ENCODE measurements at places on chromosomes 12 and 14. TPM values are rescaled to one million over a fixed set of nuclear protein-coding genes. Genes with fewer than 3 reads are reported as not detected.

Gene RERG
- not detected for total RNA-seq

DNA sequence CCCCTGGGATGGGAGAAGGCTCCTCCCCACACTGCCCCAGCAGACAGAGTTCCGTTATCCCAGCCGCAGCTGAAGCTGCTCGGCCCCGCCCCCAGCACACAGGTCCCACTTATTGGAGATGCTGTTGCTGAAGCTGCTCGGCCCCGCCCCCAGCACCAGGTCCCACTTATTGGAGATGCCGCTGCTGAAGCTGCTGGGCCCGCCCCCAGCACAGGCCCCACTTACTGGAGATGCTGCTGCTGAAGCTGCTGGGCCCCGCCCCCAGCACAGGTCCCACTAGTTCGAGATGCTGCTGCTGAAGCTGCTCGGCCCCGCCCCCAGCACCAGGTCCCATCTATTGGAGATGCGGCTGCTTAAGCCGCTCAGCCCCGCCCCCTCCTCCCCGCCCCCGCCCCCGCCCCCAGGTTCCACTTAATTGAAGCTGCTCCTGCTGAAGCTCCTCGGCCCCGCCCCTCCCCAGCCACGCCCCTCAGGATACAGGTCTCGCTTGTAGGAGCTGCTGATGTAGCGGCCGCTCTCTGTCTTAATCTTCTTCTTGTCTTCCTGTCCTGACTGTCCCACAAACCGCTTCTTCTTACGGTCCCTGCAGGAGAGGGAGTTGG lies 12.0 kb downstream of the CFAP73 start:
- no peak overlapping the region for H3K27ac ChIP-seq
- DNase-seq, result no peak
- H3K36me3 ChIP-seq, result peaks cover 58% of the 10 kb centered on the region
- H3K4me1 ChIP-seq, result peaks cover 2% of the 10 kb centered on the region

- no peaks in the 10 kb centered on the region for H3K27me3 ChIP-seq
- no peak overlapping the region for H3K27ac ChIP-seq
- H3K4me1 ChIP-seq, result no peaks in the 10 kb centered on the region
- H3K36me3 ChIP-seq, result no peaks in the 10 kb centered on the region
- no peak for DNase-seq
- H3K4me3 ChIP-seq, result no peak overlapping the region
Measured at GRCh38 chr12:34595749-34596733, 573.7 kb downstream of the ALG10 start.

GRCh38 chr12:111387747-111388323 lies 17.9 kb upstream of the SH2B3 start:
- no peaks in the 10 kb centered on the region for H3K36me3 ChIP-seq
- no peak overlapping the region for H3K27ac ChIP-seq
- no peaks in the 10 kb centered on the region for H3K4me1 ChIP-seq
- H3K4me3 ChIP-seq, result no peak overlapping the region
- H3K27me3 ChIP-seq, result peaks cover 2% of the 10 kb centered on the region

DNA sequence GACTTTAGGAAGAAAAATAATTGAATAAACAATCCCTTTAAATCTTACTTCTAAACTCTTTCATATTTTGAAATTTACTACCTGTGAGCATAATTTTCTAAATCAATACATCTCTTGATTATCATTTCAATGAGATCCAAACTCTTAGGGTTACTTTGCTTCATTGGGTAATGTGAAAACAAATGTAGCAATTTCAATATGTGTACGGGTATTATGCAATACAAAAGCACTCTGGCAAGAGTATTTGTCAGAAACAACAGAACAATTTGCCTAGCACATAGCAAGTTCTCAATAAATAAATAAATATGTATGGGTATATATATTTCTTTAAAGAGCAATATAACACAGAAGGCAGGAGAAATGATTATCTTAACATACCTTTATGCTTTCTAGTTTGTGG lies 77.1 kb downstream of the PLEKHG7 start:
- no peak overlapping the region for H3K27ac ChIP-seq
- no peak overlapping the region for H3K4me3 ChIP-seq
- DNase-seq, result no peak
- peaks cover 8% of the 10 kb centered on the region for H3K4me1 ChIP-seq
- peaks cover 18% of the 10 kb centered on the region for H3K36me3 ChIP-seq

Gene KRT85
- not detected for total RNA-seq

- no peaks in the 10 kb centered on the region for H3K27me3 ChIP-seq
- no peak overlapping the region for H3K4me3 ChIP-seq
- no peak overlapping the region for H3K27ac ChIP-seq
- peaks cover 5% of the 10 kb centered on the region for H3K4me1 ChIP-seq
- no peaks in the 10 kb centered on the region for H3K36me3 ChIP-seq
Measured at GRCh38 chr14:35818346-35819115, 7.6 kb upstream of the BRMS1L start.

Gene B3GNT4
- total RNA-seq, result 1.4 TPM

Gene OR6C74
- not detected for total RNA-seq

DNA sequence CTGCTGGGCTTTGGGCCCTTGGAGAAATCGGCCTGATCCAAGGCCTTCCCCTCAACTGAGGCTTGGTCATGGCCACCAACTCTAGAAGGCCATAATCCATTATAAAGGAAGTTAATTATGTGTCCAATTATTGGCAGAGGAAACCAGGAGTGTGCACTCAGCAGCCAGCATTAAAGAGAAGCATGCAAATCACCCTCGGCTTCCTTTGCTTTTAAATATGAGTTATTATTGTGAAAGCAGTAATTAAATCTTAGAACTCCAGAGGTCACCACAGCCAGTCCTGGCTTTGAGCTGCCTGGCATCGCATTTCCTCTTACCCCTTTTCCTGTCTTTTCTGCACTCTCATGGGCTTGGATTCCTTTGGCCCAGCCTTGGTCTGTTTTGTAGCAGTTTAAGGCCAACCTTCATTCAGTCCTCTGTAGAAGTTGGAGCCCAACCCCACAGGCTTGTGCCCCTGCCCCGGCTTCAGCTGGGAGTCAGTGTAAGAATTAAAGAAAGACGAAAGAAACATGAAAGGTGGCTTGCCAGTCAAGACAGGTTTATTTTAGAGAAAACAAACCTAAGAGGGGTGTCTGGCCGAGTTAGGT lies 14.7 kb upstream of the KRT86 start:
- H3K4me3 ChIP-seq, result peak overlapping the region; percentile 7
- DNase-seq, result no peak
- peaks cover 7% of the 10 kb centered on the region for H3K36me3 ChIP-seq
- H3K27ac ChIP-seq, result peak overlapping the region; percentile 71
- H3K27me3 ChIP-seq, result peaks cover 42% of the 10 kb centered on the region

GRCh38 chr14:88181072-88181471 lies 142.0 kb downstream of the KCNK10 start:
- no peaks in the 10 kb centered on the region for H3K36me3 ChIP-seq
- H3K4me1 ChIP-seq, result peaks cover 10% of the 10 kb centered on the region
- H3K4me3 ChIP-seq, result no peak overlapping the region

Measured in activated CD8-positive, alpha-beta T cell treated with anti-CD3 and anti-CD28 coated beads, Interleukin-2, amount 10 ng/mL, durations not matched to agents 7 days and 5 days (primary cell).